ENCODE measurements at places on chromosomes 2 and 18. TPM values are rescaled to one million over a fixed set of nuclear protein-coding genes. Genes with fewer than 3 reads are reported as not detected.

SPP2 gene
- total RNA-seq = not detected

ABCG5 gene
- not detected for total RNA-seq

INHBB gene
- total RNA-seq = 3.7 TPM

CRYBA2 gene
- not detected for total RNA-seq

GPBAR1 gene
- total RNA-seq = 6.6 TPM

UGT1A8 gene
- total RNA-seq = not detected

SP100 gene
- total RNA-seq = 53.1 TPM

- DNase-seq = no peak
Observed at GRCh38 chr2:187869195-187869594, 315.0 kb upstream of the TFPI start.

- DNase-seq = no peak
Observed at GRCh38 chr2:23944527-23944926, 4.3 kb downstream of the UBXN2A start.

DNA sequence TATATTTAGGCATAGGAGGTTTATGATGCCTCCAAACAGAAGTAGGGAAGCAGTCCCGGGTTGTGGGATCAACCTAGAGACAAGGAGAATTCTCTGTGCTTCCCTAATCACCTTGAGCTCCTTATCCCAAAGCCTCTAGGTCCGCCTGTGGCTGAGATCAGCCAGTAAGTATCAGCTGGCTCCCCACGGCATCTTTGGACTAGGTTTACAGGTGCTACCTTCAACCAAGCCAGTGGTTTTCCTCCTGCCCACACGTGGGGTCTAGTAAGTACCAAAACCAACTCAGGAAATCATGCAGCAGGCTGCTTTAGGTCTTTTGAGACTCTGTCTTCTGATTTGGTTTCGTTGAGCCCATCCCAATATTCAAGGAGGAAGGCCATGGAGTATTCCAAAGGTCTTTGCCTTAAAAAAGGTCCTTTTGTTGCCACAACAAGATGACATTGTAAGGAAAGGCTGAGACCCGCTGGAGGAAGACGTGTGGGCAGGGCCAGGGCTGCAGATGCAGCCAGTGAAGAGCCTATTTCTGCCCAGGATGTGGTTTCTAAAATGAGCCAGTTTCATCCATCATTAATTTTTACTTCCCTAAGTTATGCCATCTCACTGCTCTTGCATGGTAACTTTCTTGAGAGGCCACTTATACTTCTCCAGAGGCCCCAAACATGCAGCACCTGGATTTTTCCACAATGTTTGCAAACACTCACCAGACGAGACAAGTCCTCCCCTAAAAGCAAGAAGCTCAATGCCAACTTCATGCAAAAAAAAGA, 248.7 kb downstream of the RNF152 start:
- DNase-seq = no peak

- no peak for DNase-seq
Observed at GRCh38 chr2:71464389-71464788, 11.0 kb downstream of the DYSF start.

- DNase-seq = no peak
Observed at GRCh38 chr2:232543491-232543890, 4.0 kb downstream of the CHRNG start.

GRCh38 chr2:2588777-2589176, 257.7 kb upstream of the MYT1L start:
- no peak for DNase-seq

DNA sequence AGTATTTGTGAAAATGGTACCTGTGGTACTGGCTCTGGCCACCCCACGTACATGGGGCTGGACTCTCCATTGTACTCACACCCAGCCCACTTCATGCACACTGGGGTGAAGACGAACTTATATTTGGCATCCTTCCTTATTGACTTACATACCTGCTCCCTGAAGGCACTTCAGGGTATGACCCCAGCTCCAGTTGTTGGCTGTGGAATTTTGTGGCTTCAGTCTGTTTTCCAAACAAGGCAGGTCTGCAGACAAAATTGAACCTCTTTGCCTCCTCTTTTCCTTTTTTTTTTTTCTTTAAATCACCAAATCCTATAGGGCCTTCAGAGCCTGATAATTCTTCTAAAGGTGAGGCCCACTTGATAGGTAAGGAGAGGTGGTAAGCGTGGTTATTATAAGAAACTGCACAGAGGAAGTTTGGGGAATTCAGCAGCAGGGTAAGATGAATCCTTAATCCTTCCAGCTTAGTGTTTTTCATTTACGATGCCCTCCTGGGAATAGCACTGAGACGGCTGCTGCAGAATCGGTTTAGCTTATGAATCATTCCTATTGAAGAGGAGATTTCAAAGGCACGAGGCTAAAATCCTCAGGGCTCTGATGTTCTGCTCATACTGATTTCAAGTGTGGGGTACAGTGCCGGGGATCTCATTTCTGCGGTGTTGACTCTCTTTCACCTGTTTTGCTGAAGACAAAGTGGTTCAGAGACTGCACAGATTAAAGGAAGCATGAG, 55.2 kb downstream of the KIF5C start:
- DNase-seq = no peak

- DNase-seq = no peak
Observed at GRCh38 chr2:215370112-215370965, 58.5 kb downstream of the ATIC start.

DNA sequence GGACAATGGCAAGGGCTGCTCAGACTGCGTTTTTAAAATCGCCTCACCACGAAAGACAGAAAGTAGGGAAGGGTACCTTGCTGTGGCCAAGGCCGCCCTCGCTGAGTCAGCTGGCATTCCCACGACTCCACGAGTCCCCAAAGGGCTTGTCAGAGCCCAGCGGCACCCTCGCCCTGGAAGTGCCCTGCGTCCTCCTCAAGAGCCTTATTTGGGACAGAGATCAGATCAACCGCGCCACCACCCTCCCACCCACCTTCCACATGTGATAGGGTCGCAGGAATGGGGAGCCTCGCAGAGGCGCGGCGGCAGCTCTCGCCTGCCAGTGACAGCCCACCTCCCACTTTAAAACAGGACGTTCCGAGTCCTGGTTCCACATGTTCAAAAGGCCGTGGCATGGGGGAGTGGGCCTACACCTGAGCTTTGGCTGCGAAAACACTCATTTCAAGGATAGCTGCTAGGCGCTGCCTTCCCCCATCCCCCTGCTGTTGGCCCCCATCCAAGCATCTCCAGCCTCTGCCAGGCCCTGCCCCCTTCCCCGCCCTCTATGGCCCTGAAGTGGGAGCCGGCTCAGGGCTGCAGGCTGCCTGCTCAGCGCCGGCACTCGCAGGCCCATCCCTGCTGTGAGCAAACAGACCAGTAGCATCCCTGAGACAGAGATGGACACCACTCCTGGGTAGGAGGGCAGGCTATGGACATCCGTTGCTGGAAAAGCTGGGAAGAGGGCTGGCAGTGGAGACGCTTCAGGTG, 38.1 kb upstream of the ARHGEF4 start:
- DNase-seq = peak; percentile 45

DNA sequence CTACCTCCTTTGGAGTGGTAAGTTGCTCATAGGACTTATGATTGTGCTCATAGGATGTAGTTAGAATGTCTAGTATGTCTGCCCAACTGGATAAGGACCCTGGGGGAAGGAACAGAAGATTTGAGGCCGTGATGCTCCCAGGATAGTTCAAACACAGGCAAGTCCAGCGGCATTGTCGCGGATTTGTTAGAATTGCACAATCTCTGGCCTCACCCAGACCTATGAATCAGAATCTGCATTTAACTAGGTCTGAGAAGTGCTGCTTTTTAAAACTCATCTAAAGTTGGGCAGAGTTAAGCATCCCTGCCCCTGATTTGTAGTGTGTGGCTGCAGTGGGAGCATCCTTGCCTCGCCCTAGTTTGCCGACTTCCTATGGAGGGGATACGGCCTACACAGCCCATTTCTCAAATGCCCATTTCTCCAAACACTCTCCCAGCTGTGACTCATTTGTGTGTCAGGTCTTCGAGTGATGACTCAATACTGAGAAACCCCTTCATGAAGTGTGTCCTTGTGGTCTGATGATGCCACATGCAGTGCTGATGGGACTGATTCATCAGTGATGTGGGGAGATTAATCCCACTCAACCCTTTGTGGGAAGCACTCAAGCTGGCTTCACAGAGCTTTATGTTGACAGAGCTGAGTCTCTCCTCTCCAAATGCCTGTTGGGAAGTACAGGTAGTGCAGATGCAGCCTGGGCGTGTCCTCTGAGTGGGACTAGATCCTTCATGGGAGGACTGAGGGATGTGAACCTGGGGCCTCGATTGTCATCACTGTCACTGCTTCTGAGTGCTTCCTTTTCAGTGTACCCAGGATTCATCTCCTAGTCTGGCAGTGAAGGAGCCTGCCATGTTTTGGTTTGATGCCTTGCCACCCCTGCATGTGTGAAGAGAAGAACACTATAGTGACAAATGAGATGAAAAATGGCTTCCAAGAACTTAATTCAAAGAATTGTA, 18.7 kb downstream of the SMIM21 start:
- no peak for DNase-seq

GRCh38 chr18:49960376-49960775, 147.0 kb upstream of the ACAA2 start:
- no peak for DNase-seq

- DNase-seq = no peak
Observed at GRCh38 chr2:27980242-27980641, 89.7 kb downstream of the BABAM2 start.

GRCh38 chr2:166067229-166067628, 60.6 kb downstream of the SCN1A start:
- DNase-seq = no peak

- DNase-seq = no peak
Observed at GRCh38 chr2:149573760-149574159, 13.8 kb downstream of the MMADHC start.

DNA sequence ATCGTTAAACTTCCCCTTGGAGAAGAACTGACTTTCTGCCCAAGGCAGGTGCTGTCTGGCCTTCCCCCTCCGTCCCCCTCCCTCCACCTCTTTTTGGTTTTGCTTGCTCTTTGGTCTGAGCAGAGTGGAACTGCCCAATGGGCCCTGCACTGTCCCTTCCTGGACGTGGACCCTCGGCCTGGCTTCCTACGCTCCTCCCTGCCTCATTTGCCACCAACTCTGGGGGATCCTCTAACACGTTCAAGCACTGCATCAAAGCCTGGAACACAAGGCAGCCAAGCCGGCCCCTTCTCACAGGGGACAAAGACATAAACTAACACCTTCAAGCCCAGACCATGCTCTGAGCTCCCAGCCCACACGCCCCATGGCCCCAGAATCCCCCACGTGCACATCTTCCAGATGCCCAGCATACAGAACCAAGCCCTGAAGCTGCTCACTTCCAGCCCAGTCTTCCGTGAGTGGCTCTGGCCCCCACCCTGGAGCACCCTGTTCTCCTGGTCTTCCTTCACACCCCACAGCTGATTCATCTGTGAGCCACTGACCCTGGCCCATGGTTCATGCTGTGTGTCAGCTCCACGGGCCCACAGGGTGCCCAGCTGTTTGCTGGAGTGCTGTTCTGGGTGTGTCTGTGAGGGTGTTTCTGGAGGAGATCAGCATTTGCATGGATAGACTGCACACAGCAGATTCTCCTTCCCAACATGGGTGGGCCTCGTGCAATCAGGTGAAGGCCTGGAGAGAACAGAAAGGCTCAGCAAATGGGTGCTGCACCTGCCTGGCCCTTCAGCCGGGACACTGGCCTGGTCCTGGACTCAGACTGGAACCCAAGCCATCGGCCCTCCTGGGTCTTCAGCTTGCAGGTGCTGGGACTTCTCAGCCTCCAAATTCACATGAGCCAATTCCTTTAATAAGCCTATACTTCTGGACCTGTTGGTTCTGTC, 247.1 kb upstream of the SALL3 start:
- no peak for DNase-seq
